ENCODE measurements at places on chromosomes 5 and 9. TPM values are rescaled to one million over a fixed set of nuclear protein-coding genes. Genes with fewer than 3 reads are reported as not detected.

PCDHB12 gene
- total RNA-seq = not detected

RASEF gene
- total RNA-seq = 7.2 TPM

TXNDC15 gene
- total RNA-seq = 64.4 TPM

HRH2 gene
- total RNA-seq = 0.38 TPM

SPACA9 gene
- total RNA-seq = 5.6 TPM

SAPCD2 gene
- total RNA-seq = 22.3 TPM

ZNF454 gene
- not detected for total RNA-seq

CDX1 gene
- not detected for total RNA-seq

REEP2 gene
- total RNA-seq = 7.0 TPM

SLC6A19 gene
- 0.38 TPM for total RNA-seq

PCSK5 gene
- total RNA-seq = 1.5 TPM

RUFY1 gene
- 27.6 TPM for total RNA-seq

SNCB gene
- total RNA-seq = 1.2 TPM

NME5 gene
- not detected for total RNA-seq

MBLAC2 gene
- 3.0 TPM for total RNA-seq

ARAP3 gene
- 4.2 TPM for total RNA-seq

PCDHB15 gene
- 0.09 TPM for total RNA-seq

IRX2 gene
- total RNA-seq = 1.7 TPM

TMEM8B gene
- 2.8 TPM for total RNA-seq

SYK gene
- not detected for total RNA-seq

PCDHAC2 gene
- total RNA-seq = 3.9 TPM

GARIN3 gene
- total RNA-seq = not detected

CMBL gene
- total RNA-seq = 21.1 TPM

AGXT2 gene
- total RNA-seq = not detected

CMYA5 gene
- total RNA-seq = 0.14 TPM

ATP10B gene
- total RNA-seq = not detected

BAG1 gene
- total RNA-seq = 132 TPM

WNT8A gene
- total RNA-seq = not detected

FAM221B gene
- not detected for total RNA-seq

ACTBL2 gene
- total RNA-seq = 0.07 TPM

LAMC3 gene
- total RNA-seq = 2.0 TPM

ANKRD31 gene
- total RNA-seq = 0.05 TPM

SH3TC2 gene
- total RNA-seq = 0.69 TPM

F12 gene
- total RNA-seq = 22.1 TPM

ERCC8 gene
- 14.4 TPM for total RNA-seq

POU5F2 gene
- not detected for total RNA-seq

ARID3C gene
- 0.21 TPM for total RNA-seq

CENPH gene
- 31.0 TPM for total RNA-seq

FBXL17 gene
- 3.7 TPM for total RNA-seq

SMIM33 gene
- total RNA-seq = not detected

TMC1 gene
- total RNA-seq = 0.03 TPM

OR1Q1 gene
- total RNA-seq = not detected

FAXDC2 gene
- total RNA-seq = 0.55 TPM

LCN15 gene
- not detected for total RNA-seq

DBH gene
- total RNA-seq = not detected

CDC20B gene
- total RNA-seq = 0.07 TPM

C5orf46 gene
- not detected for total RNA-seq

FBN2 gene
- 18.3 TPM for total RNA-seq

PLPP1 gene
- 39.8 TPM for total RNA-seq

S1PR3 gene
- total RNA-seq = 96.4 TPM

ZNG1F gene
- total RNA-seq = 17.8 TPM

FASTKD3 gene
- total RNA-seq = 15.2 TPM

ATP6V1G1 gene
- 128 TPM for total RNA-seq

ZNF879 gene
- total RNA-seq = 0.74 TPM

C6 gene
- total RNA-seq = not detected

Data from A549 treated with Hydrocortisone at 1 μM for 4 hours (cell line).